ENCODE measurements at places on chromosomes 4 and X.
A peak's percentile ranks its signal among the peaks of the same experiment; 100 is the strongest.

GRCh38 chr4:144894573-144894972 lies 203.4 kb downstream of the ANAPC10 start:
- DNase-seq: no peak

DNA sequence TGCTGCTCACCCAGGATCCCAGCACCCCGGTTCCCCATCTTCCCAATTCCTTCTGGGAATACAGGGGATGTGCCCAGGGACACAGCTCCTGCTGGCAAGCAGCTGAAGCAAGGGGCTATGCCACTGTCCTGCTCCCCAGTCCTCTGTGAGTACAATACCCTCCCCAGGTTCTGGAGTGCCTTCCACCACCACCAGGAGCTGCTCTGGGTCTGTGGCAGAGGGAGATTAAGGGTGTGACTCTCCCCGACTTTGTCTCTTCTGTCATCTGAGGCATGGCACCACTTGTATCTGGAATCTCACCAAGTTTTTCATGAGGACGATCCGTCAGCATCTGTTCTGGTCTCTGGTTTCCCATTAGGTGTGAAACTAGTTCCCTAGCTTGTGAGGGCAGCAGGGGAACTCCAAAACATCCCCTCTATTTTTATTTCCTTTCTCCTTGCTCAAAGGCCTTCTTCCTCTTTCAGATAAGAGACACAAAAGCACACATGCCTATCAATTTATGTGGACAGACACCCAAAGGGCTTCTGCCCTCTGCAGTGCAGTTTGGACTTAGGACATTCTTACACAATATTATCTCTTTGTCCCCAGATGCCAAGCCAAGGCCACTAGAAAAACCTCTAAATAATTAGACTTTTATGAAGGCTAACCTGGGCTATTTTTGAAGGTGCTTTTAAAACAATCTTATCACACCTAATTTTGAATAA lies 26.8 kb downstream of the MGST2 start:
- peak; percentile 27 for DNase-seq

GRCh38 chr4:56424176-56424575 lies 11.2 kb downstream of the PPAT start:
- DNase-seq: no peak

GRCh38 chr4:23320931-23321587 lies 568.8 kb downstream of the PPARGC1A start:
- no peak for DNase-seq

DNA sequence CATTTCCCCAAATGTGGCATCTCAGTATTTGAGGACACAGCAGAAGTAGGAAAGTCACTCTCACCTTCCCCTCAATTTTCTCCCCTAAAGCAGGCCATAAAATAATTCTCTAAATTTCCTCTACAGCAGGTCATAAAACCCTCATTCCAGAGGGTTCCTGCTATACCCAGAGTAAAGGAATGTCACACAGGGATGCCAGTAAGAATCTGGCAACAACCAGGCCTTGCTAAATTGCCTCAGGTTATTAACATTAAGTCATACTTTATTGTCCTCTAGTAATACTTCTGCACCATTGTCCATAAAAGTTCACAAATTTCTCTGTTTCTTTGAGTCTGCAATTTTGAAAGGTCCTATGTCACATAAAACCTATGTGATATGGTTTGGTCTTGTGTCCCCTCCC lies 685.7 kb upstream of the SLIT2 start:
- no peak for DNase-seq

GRCh38 chrX:146907391-146908240 lies 93.1 kb upstream of the CXorf51A start:
- no peak for DNase-seq

DNA sequence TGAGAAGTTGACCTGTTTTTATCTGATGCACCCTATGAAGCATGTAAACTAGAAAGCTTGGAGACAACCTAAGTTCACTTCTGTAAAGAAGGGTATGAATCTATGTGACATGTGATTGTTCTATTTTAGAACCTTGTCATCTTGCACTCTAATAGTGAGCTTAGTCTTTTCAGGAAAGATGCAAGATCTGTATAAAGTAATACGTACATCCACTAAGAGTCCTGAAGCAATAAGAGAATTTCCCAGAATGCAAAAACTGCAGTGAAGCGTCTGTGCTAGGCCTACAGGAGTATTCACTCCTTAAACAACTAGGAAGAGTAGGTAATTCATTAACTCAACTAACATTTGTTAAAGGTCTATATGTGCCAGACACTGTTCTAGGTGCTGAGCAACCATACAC lies 23.3 kb upstream of the NDP start:
- no peak for DNase-seq

DNA sequence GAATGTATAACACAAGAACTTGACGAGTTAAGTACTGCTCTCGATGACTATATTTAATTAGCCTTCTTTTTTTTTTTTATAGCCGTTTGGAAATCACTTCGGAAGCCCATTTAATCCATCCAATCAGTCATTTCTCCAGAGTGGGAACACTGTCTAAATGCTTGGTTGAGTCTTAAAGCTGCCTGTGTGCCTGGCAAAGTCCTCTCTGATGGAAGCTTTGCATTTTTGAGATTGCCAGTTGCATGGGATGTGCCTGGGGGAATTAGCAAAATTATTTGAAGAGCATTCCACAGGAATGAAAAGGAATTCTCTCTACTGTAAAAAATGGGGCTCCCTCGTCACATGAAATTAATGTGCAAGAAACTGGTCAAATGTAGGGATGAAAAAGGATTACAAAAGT lies 398.8 kb upstream of the RPS6KA3 start:
- DNase-seq: no peak

GRCh38 chrX:39883666-39884065 lies 214.1 kb downstream of the BCOR start:
- DNase-seq: no peak

DNA sequence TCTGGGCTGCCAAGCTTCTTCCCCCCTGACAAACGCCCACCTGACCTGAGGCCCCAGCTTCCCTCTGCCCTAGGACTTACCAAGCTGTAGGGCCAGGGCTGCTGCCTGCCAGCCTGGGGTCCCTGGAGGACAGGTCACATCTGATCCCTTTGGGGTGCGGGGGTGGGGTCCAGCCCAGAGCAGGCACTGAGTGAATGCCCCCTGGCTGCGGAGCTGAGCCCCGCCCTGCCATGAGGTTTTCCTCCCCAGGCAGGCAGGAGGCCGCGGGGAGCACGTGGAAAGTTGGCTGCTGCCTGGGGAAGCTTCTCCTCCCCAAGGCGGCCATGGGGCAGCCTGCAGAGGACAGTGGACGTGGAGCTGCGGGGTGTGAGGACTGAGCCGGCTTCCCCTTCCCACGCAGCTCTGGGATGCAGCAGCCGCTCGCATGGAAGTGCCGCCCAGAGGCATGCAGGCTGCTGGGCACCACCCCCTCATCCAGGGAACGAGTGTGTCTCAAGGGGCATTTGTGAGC lies 37.0 kb downstream of the HTRA3 start:
- DNase-seq: no peak

DNA sequence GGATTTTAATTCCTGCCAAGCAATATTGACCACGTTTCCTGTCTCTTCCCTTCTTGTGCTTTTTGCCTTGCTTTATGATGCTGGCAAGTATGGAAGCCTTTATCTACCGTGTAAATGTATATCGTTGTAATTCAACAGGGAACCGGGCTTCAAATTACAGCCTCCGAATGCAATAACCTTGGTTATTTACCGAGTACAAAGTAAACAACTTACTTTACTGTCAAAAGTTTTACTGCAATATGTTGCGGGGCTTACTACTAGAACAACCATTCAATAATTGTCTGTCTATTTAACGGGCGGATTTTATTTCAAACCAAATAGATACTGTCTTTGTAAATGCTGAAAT lies 73.1 kb downstream of the PALLD start:
- DNase-seq: no peak

DNA sequence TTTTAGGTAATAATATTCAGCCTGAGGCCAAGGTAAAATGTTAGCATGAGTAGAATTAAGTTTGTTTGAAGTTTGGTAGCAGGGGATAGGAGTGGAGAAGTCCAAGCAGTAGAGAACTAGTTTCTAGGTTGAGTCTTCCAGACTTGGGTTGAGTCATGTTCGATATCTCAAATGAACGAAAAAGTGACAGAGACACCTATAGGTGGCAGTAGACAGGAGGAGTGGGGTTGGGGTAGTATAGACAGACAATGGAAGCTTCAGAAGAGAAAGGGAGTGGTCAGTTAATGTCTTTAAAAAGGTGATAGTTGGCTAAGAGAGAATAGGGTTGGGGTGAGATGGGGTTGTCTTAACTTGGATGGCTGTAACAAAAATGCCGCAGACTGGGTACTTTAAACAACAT lies 58.7 kb upstream of the EMCN start:
- no peak for DNase-seq

DNA sequence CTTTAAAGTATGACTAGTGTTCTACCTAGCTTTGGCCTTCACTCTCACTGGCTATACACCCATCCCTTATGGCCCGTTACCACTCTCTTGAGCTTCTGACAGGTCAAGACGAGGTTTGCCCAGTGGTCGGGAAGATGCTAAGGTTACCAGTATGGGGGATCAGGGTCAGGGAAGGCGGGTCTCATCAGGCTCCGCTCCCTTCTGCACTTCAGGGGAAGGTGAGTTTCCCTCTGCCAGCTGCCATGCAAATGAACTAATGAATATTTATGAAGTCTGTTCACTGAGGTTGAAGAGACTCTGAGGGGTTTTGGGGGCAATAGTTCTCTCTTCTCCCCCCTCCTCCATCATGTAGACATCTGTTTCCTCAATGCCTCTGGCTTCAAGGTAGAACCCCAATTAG lies 6.6 kb downstream of the EFNB1 start:
- DNase-seq: no peak

DNA sequence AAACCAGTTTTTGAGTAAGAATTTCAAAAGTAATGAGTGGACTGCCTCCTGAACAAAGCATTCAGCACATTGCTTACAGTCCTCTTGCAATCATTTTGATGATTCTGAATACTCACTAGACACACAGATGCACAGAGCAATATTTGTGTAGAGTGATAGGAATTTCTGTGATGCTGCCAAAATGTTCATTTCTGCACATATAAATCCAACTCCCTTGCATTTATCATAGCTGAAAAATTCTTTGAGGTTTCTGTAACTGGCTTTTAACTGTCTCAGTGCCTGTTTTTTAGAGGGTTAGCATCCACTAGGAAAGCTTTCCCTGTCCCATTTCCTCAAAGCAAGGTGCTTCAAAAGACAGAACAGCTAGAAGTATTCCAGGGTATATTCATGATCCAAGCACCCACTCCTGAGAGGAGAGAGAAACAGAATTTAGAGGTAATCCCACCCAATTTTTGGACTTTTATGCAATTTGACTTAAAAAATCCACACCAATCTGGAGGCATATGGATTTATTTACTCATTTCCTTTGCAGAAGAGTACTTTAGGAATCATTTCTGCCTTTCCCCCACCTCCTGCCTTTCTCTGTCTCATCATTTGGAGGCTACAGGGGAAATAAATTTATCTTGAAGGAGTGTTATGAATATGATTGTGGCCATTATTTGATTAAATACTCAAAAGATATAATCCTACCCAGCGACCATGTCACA lies 234.5 kb upstream of the SLIT2 start:
- no peak for DNase-seq

DNA sequence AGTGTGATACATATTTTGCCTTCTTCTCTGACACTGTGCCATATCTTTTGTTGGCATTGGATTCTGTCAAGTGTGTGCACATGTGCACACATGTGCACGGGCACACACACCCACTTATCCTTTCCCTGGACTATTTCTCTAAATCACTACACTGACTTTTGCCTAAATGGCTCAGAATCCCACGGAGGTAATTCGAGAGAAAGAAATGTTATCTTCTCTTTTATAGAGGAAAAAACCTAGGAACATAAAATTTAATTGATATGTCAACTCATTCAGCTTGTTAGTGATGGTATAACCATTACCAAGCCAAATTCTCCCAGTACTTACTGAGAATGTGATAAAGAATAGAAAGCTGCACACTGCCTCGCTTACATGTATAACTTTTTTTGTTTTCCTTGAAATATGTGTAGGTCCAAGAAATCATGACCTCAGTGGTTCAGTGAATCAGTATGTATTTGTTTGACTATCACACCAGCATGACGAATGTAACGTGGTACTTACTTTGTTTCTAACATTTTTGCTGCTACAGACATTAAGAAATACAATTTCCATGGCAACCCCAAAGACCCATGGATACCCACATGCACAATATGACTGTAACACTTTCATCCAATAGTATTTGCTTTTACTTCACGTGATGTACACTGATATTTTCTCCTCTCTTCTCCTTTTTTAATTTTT lies 163.0 kb downstream of the PCDH7 start:
- no peak for DNase-seq

DNA sequence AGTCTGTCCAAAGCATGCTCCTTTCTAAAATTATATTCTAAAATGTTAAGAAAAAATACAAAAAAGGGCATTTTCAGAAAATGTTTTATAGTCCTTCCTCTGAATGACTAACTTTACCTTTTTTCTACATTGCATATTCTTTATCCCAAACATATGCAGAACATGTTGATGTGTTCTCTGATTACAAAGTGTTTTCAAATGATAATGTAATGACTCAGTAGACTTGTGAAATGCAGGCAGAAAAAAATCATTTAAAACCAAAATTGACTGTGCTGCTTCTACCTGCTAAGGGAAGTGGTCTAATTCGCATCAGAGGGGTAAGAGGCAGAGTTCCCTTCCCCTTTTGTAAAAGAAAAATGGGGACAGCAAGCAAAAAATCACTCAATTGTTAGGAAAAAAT lies 22.7 kb upstream of the YTHDC1 start:
- DNase-seq: no peak

DNA sequence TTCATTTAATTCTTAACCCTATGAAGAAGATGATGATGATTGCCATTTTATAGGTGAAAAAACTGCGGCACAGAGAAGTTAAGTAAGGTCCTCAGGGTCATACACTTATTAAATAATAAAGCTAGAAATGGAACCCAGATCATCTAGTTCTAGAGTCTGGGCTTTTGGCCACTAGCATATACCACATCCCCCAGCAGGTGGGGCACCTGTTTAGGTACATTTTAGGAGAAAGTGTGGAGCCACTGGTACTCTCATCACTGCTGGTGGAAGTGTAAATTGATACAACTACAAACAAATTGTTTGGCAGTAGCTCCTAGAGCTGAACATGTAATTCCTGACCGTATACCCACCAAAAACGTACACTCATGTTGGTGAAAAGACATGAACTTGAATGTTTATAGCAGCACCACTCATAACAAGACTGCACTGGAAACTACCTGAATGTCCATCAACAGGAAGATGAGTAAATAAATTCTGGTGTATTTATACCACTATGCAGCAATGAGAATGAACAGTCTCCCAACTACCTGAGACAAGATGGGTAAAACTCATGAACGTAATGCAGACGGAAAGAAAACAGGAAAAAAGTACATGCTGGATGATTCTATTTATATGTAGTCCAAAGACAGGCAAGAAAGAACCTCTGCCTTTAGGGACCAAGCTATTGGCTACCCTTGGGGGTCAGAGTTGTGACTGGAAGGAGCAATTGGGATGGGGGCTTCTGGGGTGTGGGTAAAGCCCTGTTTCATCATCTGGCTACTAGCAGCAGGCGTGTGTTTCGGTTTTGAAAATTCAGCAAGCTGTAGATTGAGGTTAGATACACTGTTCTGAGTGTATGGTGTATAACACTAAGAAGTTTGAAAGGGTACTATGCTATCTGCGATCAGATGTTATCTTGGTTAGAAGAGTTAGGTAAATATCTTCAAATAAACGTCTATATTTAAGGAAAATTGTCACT lies 72.3 kb upstream of the ADGRG2 start:
- no peak for DNase-seq
